ENCODE measurements at places on chromosomes 5 and 9.

DNA sequence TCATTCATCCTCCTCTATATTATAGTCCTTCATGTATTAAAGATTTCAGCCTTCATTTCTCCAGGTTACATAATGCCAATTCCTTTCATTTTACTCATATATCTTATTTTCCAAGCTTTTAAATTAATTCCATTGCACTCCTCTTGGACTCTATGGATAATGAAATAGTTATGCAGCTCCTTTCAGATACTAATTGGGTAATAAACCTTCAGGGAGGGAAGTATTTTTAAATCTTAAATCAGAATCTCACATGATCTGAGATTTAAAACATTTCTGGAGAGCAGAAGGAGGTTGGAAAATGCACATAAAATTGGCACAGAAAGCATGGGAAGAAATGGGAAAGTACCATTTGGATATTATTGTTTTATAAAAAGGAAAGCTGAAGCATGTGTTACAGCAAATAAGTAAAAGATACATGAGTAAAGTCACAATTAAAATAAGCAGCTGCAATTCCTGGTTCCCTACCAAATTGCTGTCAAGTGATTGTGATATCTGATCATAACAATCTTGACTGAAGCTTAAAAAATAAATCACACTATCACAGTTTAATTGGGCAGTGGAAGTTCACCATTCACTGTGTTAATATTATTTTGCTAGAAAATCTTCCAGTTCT, 257.9 kb upstream of the NREP start:
- no peak for DNase-seq

GRCh38 chr9:128384801-128385495, 13.8 kb downstream of the URM1 start:
- no peak for DNase-seq

DNA sequence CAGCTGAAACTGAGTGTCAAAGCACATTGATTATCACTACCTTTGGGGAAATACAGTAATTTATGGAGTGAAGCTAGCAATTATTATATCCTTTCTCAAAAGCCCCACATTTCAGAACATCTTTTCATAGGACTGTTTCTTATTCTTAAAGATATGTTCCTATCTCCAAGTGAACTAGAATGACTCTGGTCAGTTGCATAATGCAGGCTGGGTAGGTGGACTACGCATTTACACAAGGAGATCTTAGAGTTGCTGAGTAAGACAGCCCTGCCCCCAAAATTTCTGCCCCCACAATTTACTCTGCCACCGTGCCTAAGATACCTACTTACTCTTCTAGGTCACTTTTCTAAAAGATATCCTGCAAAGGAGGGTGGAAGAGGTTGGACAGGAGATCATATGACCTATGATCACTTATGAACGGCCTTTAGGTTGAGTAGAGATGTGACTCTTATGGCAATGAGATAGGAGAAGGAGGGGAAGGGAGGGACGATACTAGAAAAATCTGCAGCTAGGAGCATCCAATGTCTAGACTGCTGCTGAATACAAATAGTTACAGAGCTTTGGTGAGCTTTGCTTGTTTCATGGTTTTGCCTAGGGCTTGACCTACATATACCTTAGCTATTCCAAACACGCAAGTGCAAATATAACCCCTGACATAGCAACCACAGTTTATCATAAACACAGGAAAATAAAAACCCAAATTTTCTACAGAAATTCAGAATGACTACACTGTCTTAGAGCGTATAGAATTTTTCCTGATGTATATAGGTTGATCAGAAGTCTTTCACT, 121.7 kb downstream of the GLIS3 start:
- no peak for DNase-seq

- DNase-seq: no peak
These were observed 22.8 kb upstream of the RNU6ATAC start for GRCh38 chr9:134187110-134187531.

DNA sequence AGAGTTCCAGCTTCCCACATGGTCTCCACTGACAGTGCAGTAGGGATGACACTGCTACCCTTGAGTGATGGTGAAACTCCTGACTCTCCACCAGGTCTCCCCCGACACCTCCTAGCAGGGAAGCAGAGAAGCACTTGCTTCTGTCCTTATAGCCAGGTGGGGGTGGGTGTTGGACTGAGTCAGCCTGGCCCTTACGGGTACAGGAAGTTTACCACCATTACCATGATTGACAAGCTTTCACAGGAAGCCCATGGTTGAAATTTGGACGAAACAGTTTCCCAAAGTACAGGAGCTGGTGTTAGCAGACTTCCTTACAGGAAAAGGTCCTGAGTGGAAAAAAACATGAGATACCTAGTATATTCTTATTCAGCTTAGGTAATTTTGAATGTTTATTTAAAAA, 3.1 kb upstream of the FBXL7 start:
- DNase-seq: no peak

GRCh38 chr5:61617039-61617438, 285.0 kb downstream of the ZSWIM6 start:
- no peak for DNase-seq

DNA sequence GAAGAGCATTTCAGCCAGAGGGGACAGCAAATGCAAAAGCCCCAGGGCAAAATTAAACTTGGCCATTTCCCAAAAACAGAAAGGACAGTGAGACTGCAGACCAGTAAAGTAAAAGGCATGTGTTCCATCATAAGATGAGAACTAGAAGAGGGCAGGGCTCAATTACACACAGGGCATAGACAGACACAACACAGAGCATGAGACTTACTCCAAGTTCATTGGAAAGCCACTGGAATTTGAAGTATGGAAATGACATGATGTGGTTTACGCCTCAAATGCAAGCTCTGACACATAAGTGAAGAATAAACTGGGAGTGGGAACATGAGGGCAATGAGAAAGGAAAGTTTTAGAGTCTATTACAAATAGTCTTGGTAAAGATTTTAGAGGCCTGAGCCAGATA, 446.6 kb upstream of the GRIA1 start:
- no peak for DNase-seq

DNA sequence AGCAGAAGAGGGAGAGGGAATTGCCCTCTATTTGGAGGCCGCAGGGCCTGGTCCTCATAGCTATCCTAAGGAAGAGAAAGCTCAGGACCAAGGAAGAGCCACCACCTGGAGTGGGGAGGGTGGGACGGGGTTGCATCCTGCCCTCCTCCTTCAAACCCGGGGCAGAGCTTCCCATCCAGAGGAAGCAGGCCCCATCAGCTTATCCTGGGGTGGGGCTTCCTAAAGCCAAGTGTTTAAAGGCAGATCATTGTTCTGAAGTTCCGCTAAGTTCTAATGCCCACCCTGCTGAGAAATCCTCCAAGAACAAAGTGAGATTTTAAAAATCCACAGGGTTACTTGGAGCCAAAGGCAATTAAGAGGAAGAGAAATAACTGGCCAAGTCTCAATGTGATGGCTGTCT, 210.3 kb downstream of the C9orf152 start:
- no peak for DNase-seq

DNA sequence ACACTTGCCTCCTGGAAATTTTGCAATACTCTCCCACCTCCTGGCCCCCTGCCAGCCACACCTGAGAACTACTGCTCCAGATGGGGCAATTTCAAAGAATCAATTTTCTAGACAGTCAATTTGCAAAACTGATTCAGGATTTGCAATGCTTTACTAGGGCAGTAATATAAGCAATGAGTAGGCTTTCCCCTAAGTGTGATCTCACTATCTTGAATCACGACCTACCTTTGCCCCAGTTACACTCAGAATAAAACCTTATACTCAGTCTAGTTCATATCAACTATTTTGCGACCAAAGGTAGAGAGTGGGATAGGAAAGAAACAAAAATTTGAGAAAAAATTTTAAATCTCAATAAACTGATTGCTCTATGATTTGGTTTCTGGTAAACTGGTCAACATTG, 54.4 kb downstream of the DROSHA start:
- no peak for DNase-seq

DNA sequence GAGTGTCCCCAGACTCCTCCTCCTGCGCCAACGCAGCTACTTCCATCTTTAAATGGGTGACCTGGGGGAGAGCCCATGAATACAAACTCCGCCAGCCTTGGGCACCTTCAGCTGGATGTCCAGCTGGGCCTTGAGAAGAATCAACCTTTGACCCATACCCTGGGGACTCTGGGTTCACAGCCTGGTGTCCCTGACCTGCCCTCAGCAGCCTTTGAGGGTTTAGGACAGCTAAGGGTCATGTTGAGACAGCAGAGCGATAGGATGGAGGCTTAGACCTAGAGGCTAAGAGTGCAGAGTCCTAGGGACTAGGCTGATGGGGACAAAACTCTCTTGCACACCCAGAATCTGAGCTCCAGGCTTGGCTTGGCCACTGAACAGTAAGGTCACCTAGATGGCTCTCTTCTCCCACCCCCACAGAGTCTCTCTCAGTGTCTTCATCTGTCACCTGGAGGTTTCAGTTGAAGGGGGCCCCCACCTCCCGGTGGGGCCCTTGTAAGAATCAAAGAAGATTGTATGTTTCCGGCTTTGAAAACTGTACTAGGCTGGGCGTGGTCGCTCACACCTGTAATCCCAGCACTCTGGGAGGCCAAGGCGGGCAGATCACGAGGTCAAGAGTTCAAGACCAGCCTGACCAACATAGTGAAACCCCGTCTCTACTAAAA, 6.7 kb upstream of the AQP3 start:
- no peak for DNase-seq

- no peak for DNase-seq
These were observed 4.8 kb upstream of the ZNF366 start for GRCh38 chr5:72511774-72512592.

- no peak for DNase-seq
These were observed 7.7 kb upstream of the CEP72 start for GRCh38 chr5:604391-604831.

GRCh38 chr5:107619781-107620180, 51.0 kb downstream of the EFNA5 start:
- DNase-seq: no peak

- no peak for DNase-seq
These were observed 147.0 kb upstream of the RASA1 start for GRCh38 chr5:87120518-87121303.

DNA sequence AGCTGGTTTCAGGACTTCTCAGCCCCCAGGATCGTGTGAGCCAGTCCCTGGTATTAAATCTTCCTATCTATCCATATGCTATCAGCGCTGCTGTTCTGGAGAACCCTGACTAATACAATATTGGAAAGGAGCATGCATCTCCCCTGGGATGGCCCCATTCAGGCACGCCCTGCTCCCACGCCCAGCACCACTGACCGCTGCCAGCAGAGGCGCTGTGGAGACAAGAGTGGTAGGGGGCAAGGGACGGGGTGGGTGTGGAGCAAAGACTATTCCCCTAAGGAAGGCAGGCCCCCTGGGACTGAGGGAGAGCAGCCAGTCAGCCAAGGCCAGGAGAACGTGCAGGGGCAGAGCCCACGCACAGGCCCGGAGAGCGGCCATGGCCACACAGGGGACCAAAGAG, 116.0 kb downstream of the VAV2 start:
- peak; percentile 82 for DNase-seq
